SK-MEL-5 (cell line): ENCODE measurements at places on chromosomes 11 and 22.

GRCh38 chr22:32501836-32502752 is 27.5 kb downstream of the FBXO7 start:
- DNase-seq: peak; percentile 84

DNA sequence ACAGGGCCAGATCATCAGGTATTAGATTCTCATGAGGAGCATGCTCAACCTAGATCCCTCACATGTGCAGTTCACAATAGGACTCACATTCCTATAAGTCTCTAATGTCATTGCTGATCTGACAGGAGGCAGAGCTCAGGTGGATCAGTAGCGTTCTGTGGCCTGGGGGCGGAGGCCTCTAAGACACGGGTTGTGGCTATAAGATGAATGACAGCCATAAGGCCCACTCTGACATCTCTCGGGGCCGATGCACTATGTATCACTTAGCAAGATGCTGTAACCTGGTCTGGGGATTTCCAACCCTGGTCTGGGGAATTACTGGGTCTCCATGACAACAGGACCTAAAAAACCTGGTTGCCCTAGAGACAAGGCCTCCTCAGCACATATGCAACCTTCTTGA is 932.7 kb downstream of the TBC1D22A start:
- no peak for DNase-seq

DNA sequence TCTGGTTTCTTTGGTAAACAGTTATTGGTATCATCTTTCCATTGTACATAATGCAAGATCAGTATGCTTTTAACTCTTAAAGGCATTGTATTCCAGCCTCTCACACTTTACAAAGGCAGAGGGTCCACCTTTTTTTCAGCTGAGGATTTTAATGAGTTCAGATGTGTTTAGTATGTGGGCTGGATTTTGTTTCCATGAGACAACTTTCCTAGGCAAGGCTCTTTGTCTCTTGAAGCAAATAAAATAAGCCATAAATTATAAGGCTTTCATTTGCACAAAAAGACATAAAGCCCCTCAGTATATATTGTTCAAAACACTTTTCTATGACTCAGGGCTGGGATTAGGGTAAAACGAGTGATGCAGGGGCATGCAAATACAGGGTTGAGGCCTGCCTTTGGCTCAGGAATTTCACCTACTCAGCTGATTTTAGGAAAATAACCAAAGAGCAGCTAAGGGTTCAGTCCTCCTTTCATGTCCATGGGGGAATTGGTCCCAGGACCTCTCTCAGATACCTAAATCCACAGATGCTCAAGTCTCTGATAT is 7.6 kb downstream of the MMP20 start:
- DNase-seq: no peak

DNA sequence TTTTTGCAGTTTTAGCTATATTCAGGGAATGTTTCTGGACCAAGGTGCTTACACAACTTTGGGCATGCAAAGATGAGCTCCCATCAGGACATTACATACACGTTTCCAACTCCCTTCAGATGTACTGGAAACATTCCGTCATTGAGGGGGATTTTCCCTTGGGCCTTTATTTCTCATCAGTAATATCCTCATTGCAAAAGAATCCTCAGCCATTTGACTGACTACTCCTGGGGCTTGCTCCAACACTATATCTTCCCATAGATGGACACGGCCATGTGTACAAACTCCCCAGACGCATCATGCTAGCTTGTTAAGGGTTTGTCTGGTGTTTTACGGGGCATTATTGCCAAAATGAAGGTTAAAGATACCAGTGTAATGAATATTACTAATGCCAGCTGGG is 59.3 kb upstream of the NUP160 start:
- DNase-seq: no peak

DNA sequence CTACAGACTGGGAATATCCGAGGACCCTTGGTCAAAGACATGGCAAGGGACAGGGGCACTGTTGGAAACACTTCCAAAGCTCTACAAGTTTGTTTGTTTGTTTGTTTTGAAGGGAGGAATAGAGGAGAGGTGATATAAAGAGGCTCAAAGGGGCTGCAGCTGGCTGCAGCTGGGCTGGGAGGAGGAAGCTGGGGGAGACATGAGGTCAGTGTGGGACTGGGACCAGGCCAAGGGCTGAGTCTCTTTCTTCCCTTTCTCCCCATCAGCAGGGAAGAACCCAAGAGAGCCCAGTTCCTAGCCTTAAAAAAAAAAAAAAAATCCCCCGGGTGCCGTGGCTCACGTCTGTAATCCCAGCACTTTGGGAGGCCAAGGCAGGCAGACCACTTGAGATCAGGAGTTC is 5.0 kb downstream of the RHOG start:
- DNase-seq: no peak

GRCh38 chr11:61138935-61139334 is 22.3 kb downstream of the VPS37C start:
- DNase-seq: no peak

DNA sequence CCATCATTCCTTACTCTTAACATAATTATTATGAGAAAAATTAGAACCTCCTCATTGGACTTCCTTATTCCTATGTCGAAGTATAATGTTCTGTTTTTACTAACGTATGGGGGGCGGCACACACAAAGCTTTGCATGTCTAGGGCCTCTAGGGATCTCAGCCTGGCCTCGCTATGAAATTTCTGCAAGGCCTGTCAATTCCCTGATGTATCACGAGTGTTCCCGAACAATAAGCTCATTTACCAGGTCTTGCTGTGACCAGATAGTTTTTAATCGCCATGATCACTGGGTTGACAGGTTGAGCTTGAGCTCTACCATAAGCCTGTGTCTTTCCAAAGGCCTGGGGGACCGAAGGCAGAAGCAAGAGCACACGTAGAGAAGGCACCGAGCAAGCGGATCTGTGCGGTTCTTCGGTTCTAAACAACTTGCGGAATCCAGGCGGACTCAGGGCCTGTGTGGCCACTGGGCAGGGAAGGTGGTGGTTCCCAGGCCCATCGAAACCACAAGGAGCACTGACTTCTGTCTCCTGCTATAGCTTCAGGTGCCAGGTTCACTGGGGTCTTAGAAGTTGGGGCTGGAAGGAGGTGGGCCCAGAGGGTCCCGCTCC is 10.4 kb upstream of the FXYD2 start:
- peak; percentile 65 for DNase-seq

GRCh38 chr11:117691516-117691915 is 105.5 kb downstream of the DSCAML1 start:
- DNase-seq: no peak

- DNase-seq: no peak
Measured at GRCh38 chr11:130413405-130414106, 14.9 kb downstream of the ADAMTS8 start.

GRCh38 chr11:1990872-1991578 is 6.6 kb downstream of the H19 start:
- DNase-seq: no peak

DNA sequence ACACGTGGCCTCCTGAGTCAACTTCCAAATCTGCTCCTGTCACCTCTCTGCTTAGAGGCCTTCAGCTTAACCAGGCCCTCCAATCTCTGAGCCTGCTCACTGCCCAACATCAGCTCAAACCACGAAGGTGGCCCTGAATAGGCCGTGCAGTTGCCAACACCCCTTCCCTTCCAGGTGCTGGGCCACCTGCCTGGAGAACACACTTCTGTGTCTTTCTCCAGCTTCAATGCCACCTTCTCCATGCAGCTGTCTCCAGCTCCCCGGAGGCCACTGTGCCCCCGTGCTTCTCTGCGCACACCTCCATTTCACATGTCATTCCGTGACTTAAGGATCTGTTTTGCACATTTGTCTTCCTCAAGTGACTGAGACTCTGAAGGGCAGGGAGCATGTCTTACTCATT is 5.3 kb downstream of the RELA start:
- no peak for DNase-seq

GRCh38 chr11:86463955-86464354 is 89.3 kb downstream of the CCDC81 start:
- DNase-seq: no peak

DNA sequence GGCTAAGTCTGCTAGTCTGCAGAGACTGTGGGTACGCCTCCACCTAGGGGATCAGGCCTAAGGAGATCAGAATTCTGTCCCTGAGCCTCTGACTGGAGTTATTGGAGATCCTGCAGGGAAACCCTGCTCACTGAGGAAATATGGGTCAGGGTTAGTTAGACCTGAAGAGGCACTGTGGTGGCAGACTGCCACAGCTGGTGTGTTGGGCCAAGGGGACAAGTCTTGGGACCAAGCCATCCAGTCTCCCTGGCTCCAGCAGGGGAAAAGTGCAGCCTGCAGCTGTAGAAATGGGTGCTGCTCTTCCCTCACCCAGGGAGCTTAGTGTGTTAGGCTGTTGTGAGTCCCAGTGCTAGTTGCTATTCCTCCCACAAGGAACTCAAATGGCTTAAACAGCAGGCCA is 334.8 kb upstream of the LARGE1 start:
- DNase-seq: no peak
